Tibial nerve (tissue), 4 donors: ENCODE measurements at places on chromosomes 7 and 10. TPM values are rescaled to one million over a fixed set of nuclear protein-coding genes. Genes with fewer than 3 reads are reported as not detected.

Gene STN1
- total RNA-seq: 20.8 TPM

DNA sequence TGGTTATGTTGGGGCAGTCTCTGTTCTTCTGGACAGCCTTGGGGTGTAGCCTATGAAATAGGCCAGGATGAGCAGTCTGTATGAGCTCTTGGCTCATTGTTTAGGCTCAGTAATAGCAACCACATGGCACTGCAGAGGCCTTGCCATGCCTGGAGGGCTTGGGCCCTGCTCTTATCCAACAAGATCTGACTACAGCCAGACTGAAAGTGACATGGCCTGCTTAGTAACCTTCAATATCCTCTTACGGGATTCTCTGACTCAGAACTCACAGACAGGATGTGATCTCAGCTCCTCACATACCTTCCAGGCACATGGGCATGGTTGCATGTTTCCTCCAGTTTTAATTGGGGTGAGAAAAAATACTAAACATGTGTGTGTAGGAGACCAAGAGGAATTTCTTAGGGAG is 289.3 kb downstream of the PTEN start:
- no peak for DNase-seq
- no peaks in the 10 kb centered on the region for H3K27me3 ChIP-seq
- H3K4me1 ChIP-seq: no peaks in the 10 kb centered on the region
- no peak overlapping the region for H3K27ac ChIP-seq
- H3K4me3 ChIP-seq: no peak overlapping the region

GRCh38 chr10:94125856-94126255 is 132.1 kb downstream of the PLCE1 start:
- no peaks in the 10 kb centered on the region for H3K27me3 ChIP-seq
- H3K27ac ChIP-seq: peak overlapping the region; percentile 17
- H3K4me3 ChIP-seq: no peak overlapping the region

GRCh38 chr7:114062810-114063209 is 144.0 kb upstream of the PPP1R3A start:
- H3K36me3 ChIP-seq: no peaks in the 10 kb centered on the region
- no peaks in the 10 kb centered on the region for H3K27me3 ChIP-seq
- H3K4me1 ChIP-seq: no peaks in the 10 kb centered on the region
- DNase-seq: no peak
- no peak overlapping the region for H3K27ac ChIP-seq

GRCh38 chr7:112448891-112449290 is 1.4 kb upstream of the IFRD1 start:
- H3K4me3 ChIP-seq: no peak overlapping the region
- peaks cover 38% of the 10 kb centered on the region for H3K4me1 ChIP-seq
- no peaks in the 10 kb centered on the region for H3K36me3 ChIP-seq
- H3K27ac ChIP-seq: peak overlapping the region; percentile 99
- H3K27me3 ChIP-seq: no peaks in the 10 kb centered on the region
- DNase-seq: no peak
